Posterior vena cava (tissue), 2 donors: ENCODE measurements at places on chromosomes 16 and 17.

- no peak for DNase-seq
Measured at GRCh38 chr17:74960570-74961342, 11.8 kb downstream of the HID1 start.

DNA sequence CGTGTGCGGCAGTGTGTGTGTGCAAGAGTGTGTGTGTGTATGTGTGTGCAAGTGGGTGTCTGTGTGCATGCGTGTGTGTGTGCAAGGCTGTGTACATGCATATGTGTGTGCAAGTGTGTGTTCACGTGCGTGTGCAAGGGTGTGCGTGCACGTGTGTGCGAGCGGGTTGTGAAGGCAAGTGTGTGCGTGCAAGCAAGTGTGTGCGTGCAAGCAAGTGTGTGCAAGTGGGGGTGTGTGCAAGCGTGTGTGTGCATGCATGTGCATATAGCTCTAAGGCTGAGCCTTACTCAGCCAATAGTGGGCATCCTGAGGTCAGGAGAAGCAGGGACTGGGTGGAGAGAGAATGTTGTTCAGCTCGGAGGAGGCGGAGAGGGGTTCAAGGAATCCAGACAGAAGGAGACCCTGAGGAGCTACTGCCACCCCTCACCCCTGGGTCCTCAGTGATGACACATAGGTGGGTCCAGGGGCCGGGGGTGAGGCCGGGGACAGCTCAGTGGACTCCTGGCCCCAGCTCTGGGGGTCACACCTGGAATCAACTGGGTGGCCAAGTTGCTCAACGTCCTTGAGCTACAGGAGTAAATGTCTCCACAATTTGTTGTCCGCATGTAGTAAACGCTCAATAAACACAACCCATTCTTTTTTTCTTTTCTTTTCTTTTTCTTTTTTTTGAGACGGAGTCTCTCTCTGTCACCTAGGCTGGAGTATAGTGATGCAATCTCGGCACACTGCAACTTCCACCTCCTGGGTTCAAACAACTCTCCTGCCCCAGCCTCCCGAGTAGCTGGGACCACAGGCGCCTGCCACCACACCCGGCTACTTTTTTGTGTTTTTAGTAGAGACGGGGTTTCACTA is 1.8 kb downstream of the PRR29 start:
- peak; percentile 68 for DNase-seq

DNA sequence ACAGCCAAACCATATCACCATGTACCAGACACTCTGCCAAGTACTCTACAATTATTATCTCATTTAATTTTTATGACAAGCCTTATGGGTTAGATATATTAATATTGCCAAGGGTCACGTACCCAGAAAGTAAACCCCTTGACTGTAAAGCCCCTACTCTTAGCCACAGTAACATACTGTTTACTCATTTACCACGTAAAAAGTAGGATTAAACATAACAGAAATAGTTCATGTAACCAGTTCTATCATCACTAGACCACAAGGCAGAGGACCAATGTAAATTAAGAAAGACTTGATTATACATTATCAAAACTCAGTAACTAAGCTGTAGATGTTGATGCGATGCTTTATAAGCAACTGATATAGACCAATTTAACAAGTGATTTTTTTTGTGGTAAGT is 101.5 kb upstream of the CNTNAP4 start:
- DNase-seq: no peak

DNA sequence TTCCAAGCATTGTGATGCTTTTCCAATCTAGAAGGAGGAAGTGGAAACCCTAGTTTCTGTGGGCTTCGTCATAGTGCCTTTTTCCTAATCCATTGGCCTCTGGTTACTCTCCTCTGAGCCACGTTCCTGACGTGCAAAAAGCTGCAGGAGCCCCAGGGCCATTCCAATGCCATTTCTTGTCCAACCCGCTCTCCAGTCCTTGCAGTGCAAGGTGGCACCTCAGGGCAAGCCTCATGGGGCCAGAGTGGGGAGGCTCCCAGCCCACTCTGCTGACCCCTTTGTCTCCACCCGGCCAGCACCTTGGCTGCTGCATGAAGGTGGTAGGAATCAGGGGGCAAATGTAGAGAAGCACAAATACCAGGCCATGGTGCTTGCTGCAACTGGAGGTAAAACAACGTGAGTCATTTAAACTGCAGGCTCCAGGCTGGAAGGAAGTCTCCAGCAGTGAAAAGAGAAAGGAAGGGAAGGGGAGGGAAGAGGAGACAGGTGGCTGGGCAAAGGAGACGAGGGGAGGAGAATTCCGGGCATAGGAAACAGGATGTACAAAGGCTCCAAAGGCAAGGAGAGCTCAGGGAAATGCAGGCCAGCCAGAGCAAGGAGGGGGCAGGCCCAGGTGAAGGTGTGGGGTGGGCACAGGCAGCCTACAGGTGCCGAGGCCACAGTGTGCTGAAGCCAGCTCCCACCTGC is 168.2 kb upstream of the TNRC6C start:
- no peak for DNase-seq

GRCh38 chr17:54007855-54008254 is 185.1 kb downstream of the KIF2B start:
- no peak for DNase-seq

DNA sequence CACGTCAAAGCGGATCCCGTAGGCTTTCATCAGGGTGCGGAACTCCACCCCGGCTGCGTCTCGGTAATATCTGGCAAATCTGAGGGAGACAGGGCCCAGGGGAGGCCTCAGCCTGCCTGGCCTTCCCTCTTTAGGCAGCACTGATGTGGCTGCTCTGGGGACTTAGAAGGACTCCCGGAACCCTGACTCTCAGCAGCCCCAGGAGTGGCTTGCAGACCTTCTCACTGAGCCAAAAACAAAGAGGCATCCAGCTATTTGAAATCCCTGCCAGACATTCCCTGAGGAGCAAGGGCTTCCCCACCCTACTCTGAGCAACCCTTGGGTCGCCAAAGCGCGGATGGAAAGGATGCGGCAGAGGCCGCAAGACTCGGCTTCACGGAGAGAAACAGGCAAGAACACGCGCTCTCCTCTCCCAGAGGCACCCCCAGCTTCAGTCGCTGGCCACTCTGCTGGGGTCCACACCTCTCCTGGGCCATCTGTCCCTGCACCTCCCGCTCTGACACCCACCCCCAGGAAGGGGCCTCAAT is 7.9 kb downstream of the P2RX5 start:
- DNase-seq: no peak

- peak; percentile 48 for DNase-seq
Measured at GRCh38 chr17:21058098-21058893, 15.5 kb upstream of the USP22 start.

- DNase-seq: no peak
Measured at GRCh38 chr17:28030386-28030785, 12.1 kb upstream of the NLK start.

- DNase-seq: no peak
Measured at GRCh38 chr17:64214950-64215349, 48.1 kb downstream of the TEX2 start.
